Gastrocnemius medialis (tissue), 4 donors: ENCODE measurements at places on chromosomes 2 and 18. TPM values are rescaled to one million over a fixed set of nuclear protein-coding genes. Genes with fewer than 3 reads are reported as not detected.
A peak's percentile ranks its signal among the peaks of the same experiment; 100 is the strongest.

Gene UGT1A4
- total RNA-seq: not detected

Gene INO80C
- 6.4 TPM for total RNA-seq

Gene FBXO36
- total RNA-seq: 0.92 TPM

Gene LINC00305
- total RNA-seq: not detected

Gene UPP2
- total RNA-seq: not detected

Gene FECH
- total RNA-seq: 67.0 TPM

Gene DOCK10
- 1.5 TPM for total RNA-seq

Gene SH3RF3
- 5.7 TPM for total RNA-seq

Gene CRACDL
- 18.2 TPM for total RNA-seq

Gene CPLX4
- total RNA-seq: not detected

GRCh38 chr2:238710787-238711186, 137.1 kb upstream of the TWIST2 start:
- DNase-seq: no peak

GRCh38 chr2:178109813-178110212, 2.4 kb upstream of the RBM45 start:
- DNase-seq: no peak

DNA sequence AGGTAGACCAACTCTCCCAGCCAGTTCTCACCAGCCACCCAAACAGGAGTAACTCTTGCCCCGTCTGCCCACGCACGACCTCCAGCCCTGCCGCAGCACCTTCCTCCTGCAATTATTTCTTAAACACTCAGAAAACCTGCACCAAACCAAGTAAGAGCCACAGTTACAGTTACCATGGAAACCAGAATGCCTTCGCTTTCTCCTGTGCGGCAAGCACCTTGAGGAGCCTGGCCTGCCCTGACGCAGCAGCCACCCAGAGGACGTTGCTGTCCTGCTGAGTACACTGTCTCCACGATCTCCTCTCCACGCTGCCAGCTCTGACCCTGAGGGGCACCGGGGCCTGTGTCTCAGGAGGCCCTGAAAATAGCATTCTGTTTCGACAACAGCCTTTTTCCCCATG, 94.3 kb upstream of the SMIM21 start:
- DNase-seq: no peak

DNA sequence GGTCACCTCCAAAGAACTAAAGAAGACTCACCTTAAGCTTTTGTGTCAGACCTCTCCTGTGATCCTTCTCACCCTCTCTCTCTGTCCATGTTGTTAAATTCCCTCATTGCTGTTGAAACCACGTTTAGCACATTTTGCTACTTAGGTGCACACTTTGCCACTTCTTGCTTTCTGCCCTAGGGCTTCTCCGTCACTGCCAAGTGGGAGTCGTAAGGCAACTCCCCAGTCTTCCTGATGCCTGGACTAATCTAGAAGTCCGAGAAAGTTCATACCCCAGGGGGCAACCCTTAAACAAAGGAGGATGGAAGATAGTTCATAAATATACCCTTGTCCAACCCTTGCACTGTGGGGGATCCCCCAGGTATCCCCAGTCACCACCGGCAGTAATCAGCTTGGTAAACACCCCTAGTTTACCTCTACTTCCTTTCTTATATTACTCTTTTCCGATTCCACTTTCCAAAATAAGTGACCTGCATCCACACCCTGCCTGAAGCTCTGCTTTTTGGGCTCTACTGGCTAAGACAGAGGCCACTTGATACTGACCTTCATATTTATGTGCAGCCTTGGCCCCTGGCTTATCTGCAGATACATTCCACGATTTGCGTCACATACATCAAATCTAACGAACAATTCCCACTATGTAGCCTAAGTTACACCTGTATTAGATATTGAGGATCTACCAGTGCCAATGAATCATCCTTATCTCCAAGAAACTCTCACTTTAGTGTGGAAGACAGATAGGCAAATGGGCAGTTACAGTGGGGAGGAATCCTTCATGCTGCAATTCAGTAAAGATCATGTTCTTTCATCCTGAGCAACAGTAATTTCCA, 776.2 kb downstream of the RNF144A start:
- no peak for DNase-seq

- DNase-seq: no peak
Observed at GRCh38 chr2:133748007-133748700, 179.9 kb upstream of the NCKAP5 start.

DNA sequence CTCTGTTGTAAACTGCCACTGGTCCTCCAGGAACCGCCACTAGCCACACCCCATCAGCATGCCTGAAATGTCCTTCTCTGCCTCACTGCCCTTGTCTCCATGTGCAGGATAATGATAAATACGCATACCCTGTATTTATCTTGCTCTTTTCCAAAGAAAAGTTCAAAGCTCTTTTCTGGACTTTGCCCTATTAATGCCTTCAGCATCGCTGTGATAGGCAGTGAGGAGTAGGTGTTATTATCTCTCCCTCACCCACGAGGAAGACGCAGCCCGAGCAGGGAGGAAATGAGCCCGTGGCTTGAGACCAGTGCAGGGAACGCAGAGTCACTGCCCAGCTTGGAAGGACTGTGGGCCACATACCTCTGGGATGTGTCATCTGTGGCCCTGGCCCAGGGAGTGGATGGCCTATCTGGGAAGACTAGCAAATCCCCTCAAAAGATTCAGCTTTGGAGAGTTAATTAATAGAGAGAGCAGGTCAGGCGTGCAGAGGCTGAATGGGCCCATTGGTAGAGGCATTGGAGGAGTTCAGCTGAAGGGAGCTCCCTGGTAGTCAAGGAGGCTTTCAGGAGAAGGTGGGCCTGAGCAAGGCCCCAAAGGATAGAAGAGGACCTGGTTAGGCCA, 39.5 kb upstream of the MCFD2 start:
- DNase-seq: peak; percentile 75

GRCh38 chr2:149871091-149871885, 283.7 kb upstream of the MMADHC start:
- no peak for DNase-seq

- no peak for DNase-seq
Observed at GRCh38 chr2:178457390-178457886, 6.3 kb downstream of the PJVK start.

DNA sequence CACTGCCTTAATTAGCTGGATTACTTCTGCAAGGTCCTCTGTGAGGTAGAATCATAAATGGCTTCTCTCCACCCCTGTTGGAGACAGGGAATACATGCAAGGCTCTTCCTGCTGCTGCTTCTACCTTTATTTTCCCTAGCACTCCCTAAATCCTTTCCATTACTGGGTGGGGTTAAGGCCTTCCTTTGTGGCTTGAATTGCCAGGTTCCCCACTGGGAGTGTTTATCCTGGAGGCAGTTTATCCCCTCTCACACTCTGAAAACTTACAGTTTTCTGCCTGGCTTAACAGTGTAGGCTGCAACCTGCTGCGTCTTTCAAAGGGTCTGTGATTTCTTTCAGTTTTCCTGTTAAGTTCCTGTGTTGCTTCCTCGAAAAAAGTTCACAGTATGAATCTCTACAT, 1062.3 kb upstream of the CRIM1 start:
- DNase-seq: no peak

DNA sequence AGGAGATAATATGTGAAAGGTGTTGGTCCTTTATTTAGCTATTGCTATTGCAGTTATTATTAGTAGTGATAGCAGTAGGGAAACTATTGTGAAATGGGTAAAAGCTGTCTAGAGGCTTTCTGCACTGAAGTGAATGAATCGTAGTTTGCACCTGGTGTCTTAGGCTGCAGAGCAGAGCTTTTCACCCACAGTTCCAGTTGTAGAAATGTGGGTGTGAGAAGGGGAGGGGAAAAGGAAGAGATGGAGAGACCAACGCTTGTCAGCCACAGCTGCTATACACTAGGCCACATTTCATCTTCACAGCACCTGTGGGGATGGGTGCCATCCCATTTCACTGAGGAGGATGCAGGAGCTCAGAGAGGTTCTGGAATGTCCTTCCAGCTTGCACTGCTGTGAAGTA, 50.0 kb downstream of the TRPM8 start:
- DNase-seq: no peak

DNA sequence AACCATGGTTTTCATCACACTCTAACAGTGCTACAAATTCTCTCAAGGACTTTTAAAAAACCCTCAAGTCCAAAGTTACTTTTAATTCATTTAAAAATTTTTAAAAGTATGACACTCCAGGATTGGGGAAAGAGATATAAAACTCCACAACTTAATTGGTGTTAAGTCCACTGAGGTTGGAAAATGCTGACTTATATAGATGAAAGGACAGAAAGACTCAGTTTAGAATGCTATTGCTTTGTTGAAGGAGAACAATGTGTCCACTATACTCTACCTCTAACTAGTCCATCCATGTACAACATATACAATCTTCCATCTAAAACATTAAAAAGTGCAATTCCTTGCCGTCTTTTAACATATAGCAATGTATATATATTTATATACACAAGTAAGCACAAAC, 41.2 kb downstream of the CABYR start:
- DNase-seq: no peak

GRCh38 chr18:9475643-9476591, 604 bp downstream of the RALBP1 start:
- no peak for DNase-seq

DNA sequence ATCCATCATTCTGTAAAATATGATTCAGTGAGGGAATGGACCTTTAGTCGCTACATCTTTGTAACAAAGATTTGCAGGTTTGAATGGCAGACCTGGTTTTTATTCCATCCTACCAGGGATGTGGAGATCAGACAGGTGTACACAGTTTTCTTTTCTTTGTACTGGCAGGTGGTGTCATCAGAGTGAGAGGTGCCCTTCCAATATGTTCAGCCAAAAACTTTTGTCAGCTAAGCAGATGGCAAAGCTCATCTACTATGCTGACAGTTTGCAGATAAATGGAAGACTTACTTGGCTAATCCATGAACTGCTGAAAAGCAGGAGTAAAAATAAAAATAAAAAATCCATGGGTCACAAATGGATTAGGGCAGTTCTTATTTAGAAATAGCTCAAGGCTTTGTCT, 185.5 kb upstream of the DOK6 start:
- no peak for DNase-seq

DNA sequence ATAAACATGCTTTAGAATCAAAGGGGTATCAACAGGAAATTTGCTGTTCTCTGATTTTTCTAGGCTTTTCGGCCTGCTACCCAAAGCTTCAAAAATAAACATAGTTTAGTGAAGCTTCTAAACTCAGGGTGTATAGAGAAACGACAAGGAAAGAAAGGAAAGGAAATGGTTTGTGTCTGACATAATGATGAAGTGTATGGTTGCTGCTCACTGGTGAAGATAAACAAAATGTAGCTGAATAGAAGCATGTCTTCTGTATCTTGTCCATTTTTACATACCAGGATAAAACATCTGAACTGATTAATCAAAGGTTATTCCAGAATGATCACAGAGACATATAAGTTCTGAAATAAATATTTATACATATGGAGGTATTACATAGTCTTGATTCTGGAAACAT, 1324.6 kb upstream of the NRXN1 start:
- no peak for DNase-seq

DNA sequence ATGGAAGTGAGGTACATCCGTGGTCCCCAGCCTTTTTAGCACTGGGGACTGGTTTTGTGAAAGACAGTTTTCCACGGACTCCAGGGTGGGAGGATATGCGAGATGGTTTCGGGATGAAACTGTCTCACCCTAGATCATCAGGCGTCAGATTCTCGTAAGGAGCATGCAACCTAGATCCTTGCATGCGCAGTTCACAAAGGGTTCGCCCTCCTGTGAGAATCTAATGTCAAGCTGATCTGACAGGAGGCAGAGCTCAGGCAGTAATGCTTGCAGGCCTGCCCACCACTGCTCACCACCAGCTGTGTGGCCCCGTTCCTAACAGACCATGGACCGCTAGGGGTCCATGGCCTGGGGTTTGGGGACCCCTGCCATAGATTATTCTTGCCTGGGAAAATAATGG, 11.6 kb downstream of the B3GNT2 start:
- DNase-seq: no peak

GRCh38 chr2:134593519-134593918, 125.3 kb downstream of the TMEM163 start:
- DNase-seq: no peak
